ENCODE measurements at places on chromosomes 7 and 10.

GRCh38 chr7:134427896-134428295 is 31.0 kb downstream of the AKR1B1 start:
- no peak for DNase-seq

DNA sequence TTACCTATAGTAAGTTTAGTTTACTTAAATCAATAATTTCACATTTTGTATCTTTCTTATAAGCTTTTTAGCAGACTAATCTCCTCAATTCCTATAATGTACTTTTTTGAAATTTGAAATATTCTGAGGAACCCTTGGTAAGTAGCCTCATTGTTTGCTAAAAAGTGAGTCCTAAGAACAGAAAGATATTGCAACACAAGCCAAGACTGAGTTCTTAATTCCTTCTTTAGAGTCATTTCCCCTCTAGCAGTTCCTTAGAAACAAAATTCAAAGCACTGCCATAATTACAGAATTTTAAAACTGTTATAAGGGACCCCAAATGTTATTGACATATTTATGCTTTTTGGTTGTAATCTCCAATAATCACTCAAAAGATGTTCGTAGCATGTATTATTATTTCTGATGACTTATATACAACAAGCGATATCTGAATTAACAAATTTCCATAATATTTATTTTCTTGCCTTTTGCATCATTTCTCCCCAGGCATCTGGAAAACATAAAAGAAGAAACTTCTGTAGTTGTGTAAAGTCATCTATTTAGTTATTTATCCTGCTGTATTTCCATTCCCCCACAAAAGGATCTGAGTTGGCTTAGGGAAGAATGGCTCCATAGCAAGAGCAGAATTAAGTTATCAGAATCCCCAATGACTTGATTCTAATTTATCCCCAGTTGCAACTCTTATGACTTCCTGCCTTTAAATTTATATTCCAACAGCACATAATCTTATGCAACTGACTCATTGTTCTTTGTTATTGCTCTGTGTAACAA is 67.8 kb downstream of the TMEM26 start:
- DNase-seq = no peak

GRCh38 chr10:133441780-133442179 is 12.0 kb upstream of the SCART1 start:
- DNase-seq = no peak

- DNase-seq = no peak
These were observed 240.5 kb downstream of the ETV1 start for GRCh38 chr7:13748998-13749397.

- DNase-seq = no peak
These were observed 503.9 kb upstream of the IGFBP3 start for GRCh38 chr7:46424934-46425333.

GRCh38 chr10:74104996-74105395 is 45.6 kb downstream of the AP3M1 start:
- no peak for DNase-seq

- DNase-seq = no peak
These were observed 62.1 kb upstream of the COL13A1 start for GRCh38 chr10:69739634-69740033.

- DNase-seq = no peak
These were observed 178.2 kb upstream of the NRG3 start for GRCh38 chr10:81696609-81697388.

GRCh38 chr7:156464339-156464738 is 176.2 kb upstream of the RNF32 start:
- DNase-seq = no peak

Data from NAMALWA (cell line).